ENCODE measurements at places on chromosomes 11 and 22.

DNA sequence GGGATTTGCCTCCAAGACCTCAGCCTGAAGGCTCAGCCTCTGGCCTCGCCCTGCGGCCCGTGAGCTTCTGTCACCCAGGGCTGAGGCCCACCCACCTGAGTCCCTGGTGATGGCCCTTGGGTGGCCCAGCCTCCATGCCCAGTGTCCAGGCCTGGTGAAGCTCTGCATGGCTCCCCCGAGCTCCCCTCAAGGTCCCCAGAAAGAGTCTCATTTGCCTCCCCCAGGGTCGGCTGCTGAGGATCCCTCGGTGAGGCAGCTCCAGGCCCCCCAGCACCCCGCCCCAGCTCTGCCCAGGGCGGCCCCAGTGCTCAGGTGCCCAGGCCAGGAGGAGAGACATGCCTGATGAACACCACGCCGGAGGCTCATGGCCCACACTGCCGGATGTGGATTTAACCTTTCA, 2.1 kb upstream of the TH start:
- DNase-seq, result no peak

GRCh38 chr11:118610773-118611432, 3.5 kb downstream of the PHLDB1 start:
- DNase-seq, result peak; percentile 87

GRCh38 chr22:37796079-37796478, 11.7 kb upstream of the GCAT start:
- no peak for DNase-seq

DNA sequence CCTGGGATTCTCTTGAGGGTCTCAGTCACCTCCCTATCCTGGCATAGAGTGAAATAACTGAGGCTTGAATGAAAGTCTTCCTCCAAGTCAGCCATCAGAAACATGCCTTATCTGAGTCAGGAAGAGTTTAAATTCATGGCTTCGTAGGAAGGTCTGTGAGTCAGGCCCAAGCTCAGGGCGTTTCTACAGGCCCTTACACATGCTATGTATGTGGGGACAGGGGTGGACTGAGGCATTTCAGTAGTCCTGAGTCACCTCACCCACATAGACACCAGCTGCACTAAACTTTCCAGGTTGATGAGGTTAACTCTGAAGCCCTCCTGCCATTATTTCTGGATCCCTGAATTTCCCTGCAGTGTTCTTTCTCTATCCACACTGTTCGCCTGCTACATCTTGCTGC, 134.6 kb upstream of the RCN1 start:
- no peak for DNase-seq

DNA sequence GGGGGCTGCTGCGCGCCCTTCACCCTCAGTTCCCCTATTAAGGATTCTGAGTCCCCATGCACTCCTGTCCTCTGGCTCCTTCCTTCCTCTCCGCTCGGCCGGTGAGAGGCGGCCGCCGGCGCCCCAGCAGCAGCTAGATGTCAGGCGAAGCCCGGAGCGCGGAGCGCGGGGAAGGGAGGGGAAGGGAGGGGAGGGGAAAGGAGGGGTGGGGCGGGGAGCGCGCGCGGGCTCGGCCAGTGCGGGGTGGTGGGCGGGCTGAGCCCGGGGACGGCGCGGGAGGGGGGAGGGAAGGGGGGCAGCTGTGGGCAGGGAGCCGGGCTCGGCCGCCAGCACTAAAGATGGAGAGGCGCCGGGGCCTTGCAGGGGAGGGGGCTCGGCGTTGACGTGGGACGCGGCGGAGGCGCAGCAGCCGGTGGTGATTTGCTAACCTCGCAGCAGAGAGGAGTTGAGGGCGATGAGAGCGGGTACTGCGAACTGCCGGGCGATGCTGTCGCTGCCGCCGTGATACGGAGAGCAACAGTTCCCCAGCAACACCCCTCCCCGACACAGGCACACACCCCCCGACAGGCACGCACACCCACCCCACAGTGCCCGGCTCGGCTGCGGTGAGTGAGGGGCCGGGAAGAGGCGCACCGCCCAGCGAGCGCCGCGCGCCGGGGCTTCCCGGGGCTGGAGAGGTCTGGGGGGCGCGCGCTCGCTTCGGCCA, at the start of gene ZBTB16:
ZBTB16 (plus strand) TSS at position 434 of the 706 bp plus-strand sequence. CDS start 3,590 bp downstream, outside the sequence.
- DNase-seq, result peak; percentile 83

DNA sequence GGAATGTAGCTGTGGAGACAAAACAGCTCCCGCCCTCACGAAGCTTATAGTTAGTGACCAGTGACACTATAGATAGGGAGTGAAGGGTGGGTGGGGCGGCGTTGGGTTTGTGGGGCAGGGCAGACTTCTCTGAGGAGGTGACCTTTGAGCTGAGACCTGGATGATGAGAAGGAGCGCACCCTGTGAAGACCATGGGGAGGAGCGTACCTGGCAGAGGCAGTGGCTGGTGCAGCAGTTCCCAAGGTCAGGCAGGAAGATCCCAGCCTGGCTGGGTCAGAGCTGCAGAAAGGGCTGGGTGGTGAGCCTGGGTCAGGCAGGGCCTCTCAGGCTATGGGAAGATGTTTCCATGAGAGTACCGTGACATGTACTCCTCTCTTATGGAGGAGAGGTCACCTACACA, 135.0 kb upstream of the RCN1 start:
- DNase-seq, result no peak

DNA sequence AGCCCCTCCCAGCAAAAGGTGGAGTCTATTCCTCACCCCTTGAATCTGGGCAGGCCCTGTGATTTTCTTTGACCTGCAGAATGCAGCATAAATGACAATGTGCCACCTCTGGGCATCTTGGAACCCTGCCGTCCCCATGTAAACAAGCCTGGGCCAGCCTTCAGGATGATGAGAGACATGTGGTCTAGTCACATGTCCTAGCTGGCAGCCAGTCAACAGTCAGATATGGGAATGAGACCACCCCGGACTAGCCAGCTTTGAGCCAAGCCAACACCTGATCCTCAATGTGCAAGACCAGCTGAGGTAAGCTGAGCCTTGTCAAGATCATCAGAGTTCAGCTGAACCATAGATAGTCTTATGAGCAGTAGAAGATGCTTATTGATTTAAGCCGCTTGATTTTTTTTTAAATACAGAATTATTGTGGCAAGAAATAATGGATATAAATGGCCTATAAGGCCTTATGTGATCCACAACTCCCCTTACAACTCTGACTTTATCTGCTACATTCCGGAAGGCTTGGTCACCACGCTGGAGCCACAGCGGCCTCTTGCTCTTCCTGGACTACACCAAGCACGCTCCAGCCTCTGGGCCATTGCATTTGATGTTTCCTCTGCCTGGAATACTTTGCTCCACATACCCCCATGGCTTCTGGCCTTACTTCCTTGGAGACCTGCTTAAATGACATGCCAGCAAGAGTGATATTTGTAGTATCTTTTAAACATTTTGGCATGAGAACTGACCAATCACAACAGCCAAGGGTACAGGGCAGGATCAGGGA, 225.9 kb upstream of the SESN3 start:
- no peak for DNase-seq

GRCh38 chr11:75239531-75240290, 863 bp upstream of the TPBGL start:
- DNase-seq, result no peak

GRCh38 chr11:61024938-61025820, 53.7 kb downstream of the CD6 start:
- no peak for DNase-seq

GRCh38 chr11:118690553-118691304, 11.3 kb upstream of the TREH start:
- DNase-seq, result no peak

DNA sequence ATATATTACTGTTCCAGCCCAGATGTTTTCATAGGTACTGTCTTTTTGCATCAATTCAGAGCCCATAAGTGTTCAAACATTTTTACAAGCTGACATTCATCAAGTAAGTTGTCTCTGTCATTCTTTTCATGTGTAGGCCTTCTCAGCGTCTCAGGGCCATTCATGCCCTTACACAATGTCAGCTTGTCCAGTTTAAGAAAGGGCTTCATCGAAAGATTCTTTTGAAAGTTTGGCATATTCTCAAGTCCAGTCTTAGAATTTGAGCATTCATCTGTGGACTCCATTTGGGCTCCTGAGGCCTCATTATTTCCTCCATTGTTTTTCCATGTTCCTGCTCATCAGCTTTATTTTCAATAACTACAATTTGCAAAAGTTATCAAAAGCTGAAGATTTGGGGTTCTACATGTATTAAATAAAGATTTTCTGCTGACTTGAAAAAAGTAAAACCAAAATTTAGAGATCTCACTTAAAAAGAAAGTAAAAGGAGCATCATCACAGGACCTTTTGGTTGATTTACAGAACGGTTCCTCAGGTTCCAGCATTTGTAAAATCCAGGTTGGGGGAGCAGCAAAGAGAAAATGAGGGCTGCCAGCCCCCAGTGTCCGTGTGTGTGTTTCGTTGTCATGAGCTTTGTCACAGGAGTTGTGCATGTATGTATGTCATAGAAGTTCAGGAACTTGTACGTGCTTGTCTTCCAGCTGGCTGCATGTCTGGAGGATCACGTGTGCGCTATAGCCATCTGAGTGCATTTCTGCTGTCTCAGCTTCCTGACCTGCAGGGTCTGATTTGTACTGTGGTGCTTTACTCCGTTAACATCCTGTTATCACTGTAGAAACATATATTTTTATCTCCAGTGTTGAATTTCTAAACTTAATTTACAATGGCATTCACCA, 15.6 kb downstream of the MOV10L1 start:
- DNase-seq, result no peak

DNA sequence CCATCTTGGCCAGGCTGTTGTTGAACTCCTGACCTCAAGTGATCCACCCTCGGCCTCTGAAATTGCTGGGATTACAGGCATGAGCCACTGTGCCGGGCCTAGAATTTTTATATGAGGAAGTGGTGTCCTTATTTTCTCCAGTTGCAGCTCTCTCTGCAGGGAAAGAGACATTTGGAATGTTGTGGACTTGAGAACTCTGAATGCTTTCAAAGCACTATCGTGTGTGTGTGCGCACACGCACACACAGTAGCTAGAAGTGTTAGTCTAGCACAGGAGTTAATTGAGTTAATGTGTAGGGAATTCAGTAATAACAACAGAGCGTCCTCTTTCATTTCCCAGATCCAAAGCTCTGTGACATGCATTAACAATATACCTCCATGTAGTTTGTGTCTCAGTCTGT, 164.0 kb upstream of the RASSF10 start:
- DNase-seq, result no peak

Data from type B pancreatic cell (in vitro differentiated cells).